HepG2 (cell line): ENCODE measurements at places on chromosomes 4 and X. TPM values are rescaled to one million over a fixed set of nuclear protein-coding genes. Genes with fewer than 3 reads are reported as not detected.

The HCCS gene
- 16.7 and 28.6 TPM in 2 replicates for total RNA-seq

DNA sequence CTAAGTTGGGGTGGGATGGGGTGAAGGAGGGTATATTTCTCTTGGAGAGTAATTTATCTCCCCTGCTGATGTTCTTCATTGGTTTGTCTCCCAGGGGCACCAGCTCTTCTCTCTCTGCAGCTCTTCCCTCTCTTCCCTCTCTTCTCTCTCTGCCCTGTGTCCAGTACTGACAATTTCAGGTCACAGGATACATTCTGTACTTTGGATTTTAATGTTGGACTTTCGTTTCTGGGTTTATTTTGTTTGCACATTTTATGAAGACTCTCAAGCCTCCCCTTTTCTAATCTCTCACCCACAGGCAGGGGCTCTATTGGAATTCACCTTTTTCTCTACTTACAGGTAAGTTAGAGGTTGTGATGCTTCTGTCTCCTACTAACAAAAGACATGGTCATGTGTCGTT lies 165.5 kb downstream of the CPEB2 start:
- H3K27me3 ChIP-seq: no peaks in the 10 kb centered on the region; the same call in 2 of the 3 replicates
- no peak overlapping the region for H3K27ac ChIP-seq
- H3K4me1 ChIP-seq: no peaks in the 10 kb centered on the region
- H3K36me3 ChIP-seq: no peaks in the 10 kb centered on the region
- H3K4me3 ChIP-seq: no peak overlapping the region

DNA sequence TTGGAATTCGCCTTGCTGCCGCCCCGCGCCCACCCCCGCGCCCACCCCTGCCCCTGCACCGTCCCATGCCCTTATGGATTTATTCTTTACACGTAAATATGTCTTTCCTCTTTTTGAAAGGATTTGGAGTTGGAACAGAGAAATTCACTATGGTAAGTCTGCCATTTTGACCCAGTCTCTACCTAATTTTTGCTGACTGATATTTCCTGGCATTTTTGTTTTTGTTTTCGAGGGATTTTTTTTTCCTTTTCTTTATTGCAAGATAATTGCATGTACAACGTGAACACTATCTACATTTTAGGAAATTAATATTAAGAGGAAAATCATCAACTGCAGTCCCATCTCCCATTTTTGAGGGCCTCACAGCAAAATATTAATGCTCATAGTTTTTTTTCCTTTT lies 468 bp upstream of the SPIN2B start:
- H3K4me3 ChIP-seq: peak overlapping the region; percentile 57
- H3K27me3 ChIP-seq: no peaks in the 10 kb centered on the region
- H3K27ac ChIP-seq: peak overlapping the region; percentile 85
- DNase-seq: no peak
- no peaks in the 10 kb centered on the region for H3K4me1 ChIP-seq
- no peaks in the 10 kb centered on the region for H3K36me3 ChIP-seq

DNA sequence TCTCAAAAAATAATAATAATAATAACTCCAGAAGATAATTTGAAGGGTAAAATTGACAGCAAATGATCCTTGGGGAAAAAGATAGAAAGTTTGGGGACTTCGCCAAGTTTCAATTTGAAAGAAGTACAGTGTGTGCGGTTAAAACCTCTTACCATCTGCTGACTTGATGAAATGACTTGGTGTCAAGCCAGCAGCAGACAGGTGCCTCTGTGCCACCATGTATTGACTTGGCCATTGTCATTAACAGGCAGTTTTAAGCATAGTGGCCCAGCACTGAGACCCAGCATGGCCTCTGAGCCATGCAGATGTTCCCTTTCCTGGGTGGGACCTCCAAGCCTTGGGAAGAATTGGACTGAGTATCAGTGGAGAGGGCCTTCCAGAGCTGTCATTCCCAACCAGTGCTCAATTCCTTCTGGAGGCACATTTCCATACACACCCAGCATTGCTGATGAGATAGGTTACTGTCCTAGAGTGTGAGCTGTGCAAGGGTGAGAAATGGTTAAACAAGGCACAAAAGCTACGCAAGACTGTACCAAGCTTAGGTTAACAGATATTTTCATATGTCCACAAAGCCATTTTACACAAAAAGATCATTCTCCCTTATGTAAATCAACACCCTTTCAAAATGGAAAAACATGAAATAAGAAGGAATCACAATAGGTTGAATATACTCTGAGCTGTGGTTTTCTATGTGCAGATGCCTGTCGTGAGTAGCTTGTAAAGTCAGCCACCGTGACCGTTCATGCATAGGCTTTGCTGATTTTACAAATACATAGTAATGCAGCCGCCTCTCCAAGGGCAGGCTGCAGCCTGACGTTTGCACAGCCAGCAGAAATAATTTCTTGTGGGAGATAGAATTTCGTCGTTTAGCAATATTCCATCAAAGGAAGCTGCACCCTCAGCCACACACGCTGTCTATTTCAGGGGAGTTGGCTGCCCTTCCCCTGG lies 59.4 kb upstream of the FBXW7 start:
- peaks cover 11% of the 10 kb centered on the region for H3K4me1 ChIP-seq
- DNase-seq: no peak
- no peak overlapping the region for H3K4me3 ChIP-seq
- H3K27me3 ChIP-seq: no peaks in the 10 kb centered on the region; the same call in 1 of the 2 replicates
